NCI-H1694 treated with DMSO at 0.1 percent for 48 hours (cell line): ENCODE measurements at places on chromosomes 11 and 22.

DNA sequence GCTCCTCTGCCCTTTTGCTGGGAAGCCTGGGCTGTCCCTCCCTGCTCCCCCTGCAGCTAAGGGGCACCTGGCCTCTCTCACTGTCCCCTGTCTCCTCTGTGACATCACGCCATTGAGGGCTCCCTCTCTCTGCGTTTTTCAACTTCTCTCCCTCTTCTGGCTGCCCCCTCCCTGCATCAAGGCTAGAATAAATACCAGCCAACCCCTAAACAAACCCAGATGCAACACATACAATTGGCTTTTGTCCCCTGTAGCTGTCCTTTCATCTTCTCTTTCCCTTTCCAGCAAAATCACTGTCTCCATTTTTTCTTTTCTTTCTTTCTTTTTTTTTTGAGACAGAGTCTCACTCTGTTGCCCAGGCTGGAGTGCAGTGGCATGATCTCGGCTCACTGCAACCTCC is 3.3 kb upstream of the MIEF1 start:
- DNase-seq = no peak

GRCh38 chr11:13008625-13009475 is at the start of gene RASSF10:
RASSF10 (plus strand) TSS chr11:13009316; CDS start chr11:13009577, 261 bp downstream.
- DNase-seq = peak; percentile 8

DNA sequence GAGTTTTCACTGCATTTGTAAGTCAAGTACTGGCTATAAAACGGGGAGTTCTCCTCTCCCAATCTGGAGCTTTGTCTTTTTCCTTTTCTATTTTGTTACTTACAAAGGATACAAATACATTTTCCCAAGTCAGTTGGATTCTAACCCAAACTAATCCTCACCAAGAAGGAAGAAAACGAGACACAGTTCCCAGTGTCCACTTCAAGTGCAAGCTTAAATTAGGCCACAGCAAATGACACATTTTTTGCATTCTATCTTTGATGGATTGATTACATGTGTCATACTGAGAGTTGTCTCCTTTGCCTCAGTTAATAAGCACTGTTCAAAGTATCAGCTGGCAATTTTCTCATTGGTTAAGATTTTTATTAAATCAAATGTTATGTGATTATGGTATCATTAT is 296.7 kb upstream of the ANO5 start:
- no peak for DNase-seq

DNA sequence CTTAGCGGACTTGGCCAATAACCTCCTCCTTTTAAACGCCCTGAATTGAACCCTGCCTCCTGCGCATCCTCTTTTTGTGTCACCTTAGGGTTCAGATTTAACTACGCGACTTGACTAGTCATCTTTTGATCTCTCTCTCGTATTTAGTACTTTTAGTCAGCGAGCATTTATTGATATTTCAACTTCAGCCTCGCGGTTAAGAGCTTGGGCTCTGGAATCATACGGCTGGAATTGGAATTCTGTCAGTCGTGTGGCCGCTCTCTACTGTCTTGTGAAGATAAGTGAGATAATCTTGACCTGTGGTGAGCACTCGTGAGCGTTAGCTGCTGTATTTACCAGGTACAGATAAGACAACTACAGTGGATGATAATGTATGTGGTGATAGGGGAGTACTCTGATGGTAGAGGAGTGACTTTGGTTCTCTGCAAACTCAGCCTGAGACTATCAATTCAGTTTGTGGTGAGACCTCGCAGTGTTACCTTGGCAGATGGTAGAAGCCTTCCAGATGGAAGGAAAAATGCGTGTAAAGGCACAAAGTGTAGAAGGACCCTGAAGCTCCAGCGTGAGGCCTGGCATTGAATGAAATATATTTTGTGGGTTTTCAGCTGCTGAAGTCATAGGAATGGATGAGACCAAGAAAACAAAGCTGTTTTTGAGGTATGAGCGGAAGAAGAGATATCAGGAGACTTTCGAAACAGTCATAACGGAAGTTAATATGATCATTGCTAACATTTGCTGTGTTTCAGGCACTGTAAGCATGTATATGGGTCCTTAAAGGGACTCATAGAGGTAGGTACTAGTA is 682 bp downstream of the ATM start:
- no peak for DNase-seq

- DNase-seq = no peak
Observed at GRCh38 chr11:553083-553987, 7.2 kb downstream of the LMNTD2 start.

DNA sequence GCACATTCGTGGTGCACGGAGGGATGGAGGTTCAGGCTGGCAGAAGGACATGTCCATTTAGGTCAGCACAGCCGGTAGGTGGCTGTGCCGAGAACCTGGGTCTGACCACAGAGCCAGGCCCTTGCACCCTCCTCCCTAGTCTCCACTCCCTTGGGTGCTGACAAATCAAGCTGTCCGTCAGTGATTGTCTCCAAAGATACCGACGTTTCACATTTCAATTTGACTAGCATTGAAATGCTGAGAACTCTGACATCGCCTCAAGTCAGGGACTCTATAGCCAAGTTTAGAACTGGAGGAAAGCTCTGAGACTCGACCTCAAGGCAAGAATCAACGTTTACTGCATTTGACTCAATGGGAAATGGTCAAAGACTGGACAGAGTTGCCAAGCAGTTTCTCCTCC is 1321.1 kb downstream of the TBC1D22A start:
- DNase-seq = no peak

DNA sequence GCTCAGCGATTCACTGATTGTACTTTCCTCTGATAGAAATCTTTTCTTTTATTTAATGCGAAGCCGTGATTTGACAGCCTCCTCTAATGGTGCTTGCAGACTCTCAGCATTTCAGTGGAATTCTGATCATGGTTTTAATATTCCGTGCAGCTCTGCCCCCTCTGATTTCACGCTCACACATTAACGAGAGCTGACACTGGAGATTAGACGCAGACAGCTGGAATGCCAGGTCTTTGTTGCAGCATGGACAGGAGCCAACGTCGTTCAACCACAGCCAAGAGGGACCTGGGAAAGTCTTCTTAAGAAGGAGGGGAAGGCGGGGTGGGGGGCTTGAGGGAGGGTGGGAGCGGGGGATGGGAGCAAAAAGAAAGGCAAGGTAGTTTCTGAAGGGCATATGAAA is 186.4 kb downstream of the BLID start:
- DNase-seq = no peak

DNA sequence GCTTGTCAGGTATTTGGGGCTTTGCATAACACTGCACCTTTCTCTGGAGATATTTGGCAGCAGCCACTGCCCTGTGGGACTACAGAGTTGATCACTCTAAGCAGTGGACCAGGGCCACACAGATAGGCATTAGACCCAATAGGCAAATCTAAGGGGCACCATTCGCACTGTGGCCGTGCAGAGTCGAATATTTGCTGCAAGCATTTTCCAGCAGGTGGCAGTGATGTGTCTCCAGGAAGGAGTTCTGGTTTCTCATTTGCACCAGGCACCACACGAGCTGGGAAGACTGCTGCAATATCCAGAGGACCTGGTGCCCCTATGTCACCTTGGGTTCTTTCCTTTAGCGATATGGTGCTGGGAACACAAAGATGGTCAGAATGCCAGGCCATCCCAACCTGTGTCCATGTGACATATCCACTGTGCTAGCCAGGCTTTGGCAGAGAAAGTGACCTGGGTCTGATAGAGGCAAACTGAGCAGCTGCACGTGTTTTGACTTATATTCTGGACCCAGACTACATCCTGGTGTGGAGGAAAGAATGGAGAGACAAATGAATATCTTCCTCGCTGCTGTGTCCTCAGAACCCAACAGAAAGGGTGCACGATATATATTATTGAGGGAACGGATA is 318.7 kb downstream of the BUD13 start:
- no peak for DNase-seq

- DNase-seq = no peak
Observed at GRCh38 chr11:11245453-11245852, 107.6 kb downstream of the CSNK2A3 start.

DNA sequence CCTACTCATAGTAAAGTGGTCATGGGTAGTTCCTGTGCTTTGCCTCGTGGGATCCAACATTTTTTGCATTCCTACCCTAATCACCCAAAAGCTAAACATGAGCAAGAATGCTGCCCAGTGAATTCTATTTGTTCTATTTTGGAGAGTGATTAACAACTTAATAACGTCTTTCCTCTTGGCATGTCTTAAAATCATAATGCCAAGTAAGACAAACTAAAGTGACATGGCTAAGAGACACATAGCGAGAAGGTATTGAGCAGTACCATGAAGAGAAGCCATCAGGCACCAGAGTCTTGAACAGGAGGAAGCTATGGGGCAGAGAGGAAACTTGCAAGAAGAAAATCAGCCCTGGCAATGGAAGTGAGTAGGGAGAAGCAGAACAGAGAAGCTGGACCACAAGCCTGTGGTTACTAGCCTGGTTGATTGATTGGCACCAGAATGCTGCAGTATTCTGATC is 32.0 kb downstream of the EXPH5 start:
- DNase-seq = no peak
